GM12878 (cell line): ENCODE measurements at places on chromosomes 5 and 9.

- DNase-seq = no peak
Observed at GRCh38 chr5:53730943-53731342, 170.5 kb downstream of the NDUFS4 start.

DNA sequence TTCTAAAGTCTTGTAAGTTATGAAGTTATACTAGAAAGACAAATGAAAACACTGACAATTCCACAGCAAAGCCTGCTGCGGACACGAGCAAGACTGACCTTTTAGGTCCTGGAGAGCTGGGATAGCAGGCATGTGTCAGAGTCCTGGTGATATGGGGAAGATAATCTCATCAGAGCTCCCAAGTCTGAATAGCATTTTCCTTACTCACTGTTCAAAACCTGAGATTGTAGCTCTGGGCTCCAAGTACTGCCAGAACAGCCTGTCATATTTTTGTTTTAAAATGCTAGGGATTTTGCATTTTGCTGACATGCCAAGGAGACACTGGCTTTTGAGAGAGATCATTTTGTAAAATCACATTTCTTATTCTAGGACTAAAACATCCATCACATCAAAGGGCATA is 90.1 kb downstream of the DRD1 start:
- DNase-seq = no peak

GRCh38 chr5:29795096-29795652 is 1398.3 kb upstream of the CDH6 start:
- no peak for DNase-seq

GRCh38 chr9:117777823-117778222 is 73.6 kb downstream of the TLR4 start:
- peak; percentile 9 for DNase-seq

DNA sequence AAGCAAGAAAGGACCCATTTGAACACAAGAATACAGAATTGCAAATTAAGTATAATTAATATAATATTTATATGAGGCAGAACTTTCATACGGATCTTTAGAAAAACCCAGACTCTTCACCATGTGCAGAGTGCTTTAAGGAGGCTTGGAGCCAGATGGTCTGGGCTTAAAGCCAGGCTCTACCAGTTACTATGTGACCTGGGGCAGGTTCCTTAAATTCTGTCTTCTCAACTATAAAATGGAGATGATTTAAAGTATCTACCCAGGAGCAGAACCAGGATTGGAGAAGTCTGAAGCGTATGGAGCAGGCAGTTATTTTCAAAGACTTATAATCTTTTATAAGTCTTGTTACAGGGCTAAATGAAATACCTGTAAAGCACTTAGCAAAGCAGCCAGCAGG is 202.1 kb downstream of the TSSK1B start:
- no peak for DNase-seq

DNA sequence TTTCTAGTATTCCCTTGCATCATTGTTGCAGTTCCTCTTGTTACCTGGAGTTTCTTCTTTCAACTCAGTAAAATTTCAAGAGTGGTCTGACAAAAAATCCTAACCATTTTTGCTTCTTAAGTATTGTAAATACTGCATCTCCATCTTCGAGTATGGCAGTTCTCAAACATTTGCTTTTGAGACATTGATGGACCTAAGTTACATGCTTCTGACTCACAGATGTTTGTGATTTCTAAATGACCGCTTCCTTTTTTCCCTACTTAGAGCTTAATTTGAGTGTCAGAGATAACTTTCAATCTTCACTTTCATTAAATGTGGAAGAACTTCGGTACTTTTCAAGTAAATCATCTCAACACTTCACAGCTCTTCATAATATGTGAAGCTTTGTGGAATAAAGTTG is 4.2 kb downstream of the UHRF2 start:
- no peak for DNase-seq

DNA sequence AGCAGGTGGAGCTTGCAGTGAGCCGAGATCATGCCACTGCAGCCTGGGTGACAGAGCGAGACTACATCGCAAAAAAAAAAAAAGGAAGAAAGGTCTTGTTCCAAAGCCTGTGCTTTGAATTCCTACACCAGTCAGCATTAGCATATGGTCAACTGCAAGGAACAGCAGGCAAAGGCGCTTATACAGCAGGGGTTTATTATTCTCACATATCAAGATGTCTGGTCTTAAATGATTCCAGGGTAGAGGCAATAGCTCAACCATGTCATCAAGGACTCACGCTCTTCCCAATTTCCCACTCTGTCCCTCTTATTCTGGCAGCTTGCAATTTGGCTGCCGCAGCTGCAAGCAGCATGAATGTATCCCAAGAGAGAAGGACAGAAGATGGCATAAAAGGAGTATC is 28.6 kb upstream of the HRH2 start:
- no peak for DNase-seq

DNA sequence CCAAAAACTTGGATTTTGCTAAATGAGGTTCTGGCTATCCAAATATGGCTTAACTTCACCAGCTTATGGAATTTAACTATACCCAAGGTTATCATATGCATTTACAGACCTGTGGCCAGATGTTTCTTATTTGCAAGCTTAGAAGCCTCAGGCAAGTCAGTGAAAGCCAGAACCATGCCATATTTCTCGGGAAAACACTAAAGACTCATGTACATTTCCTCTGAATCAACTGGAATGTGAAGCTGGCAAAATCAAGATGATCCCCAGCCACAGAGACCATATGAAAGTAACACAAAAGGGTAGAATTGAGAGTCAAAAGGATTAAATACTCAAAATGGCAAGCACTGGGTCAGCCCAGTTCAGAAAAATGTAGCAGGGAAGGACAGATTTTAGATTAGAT is 76.4 kb upstream of the SLC1A1 start:
- no peak for DNase-seq

GRCh38 chr9:23492126-23493002 is 333.7 kb downstream of the ELAVL2 start:
- DNase-seq = no peak

DNA sequence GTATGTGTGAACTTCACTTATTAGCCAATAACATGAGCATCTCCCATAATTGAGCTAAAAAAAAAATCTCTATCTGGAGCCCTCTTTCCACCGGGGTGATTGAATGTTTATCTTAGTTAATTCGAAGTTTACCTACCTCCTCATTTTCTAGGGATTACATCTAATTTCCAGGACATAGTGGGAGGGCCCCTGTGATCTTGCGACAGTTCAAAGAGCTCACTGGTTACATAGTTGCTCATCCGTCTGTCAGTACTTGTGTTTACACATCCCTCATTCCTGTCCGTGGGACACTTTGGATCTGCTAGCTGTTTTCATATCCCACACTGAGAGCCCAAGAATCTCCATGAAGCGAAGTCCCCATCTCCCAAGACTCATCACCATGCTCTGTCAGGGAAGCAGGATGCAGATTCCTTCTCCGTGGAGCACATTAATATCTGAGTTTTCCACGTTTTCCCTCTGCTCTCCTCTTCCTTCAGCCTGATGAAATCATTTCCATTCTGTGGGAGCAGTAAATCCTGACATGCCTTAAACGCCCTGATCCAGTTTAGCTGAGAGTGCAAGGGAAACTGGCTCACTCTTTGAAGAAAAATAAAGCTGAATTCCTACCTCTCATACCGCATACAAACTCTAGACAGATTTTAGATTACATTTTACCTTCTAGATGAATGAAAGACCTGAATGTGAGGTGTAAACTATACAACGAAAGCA is 10.2 kb upstream of the SFXN1 start:
- DNase-seq = no peak

- DNase-seq = no peak
Observed at GRCh38 chr5:68285851-68286611, 70.5 kb downstream of the PIK3R1 start.

DNA sequence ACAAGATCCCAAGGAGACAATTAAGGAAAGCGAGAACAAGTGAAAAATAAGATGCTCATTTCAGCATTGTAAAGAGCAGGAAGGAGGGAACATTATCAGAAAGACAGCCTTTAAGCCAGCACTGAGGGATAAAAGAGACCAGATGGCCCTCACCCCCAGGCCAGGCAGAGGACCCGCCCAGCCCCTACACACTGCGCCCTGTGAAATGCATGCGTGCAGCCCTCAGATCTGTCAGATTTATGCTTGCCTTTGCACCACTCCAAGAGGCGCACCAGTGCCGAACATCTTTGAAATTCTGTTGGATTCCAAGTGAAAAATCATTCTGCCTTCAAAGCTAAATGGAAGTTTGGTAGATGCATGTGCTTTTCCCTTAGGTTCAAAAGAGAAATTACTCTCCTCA is 378.0 kb downstream of the MLLT3 start:
- DNase-seq = no peak

GRCh38 chr5:79285833-79286232 is 49.9 kb downstream of the JMY start:
- no peak for DNase-seq

GRCh38 chr9:110828264-110828663 is 159.7 kb downstream of the MUSK start:
- no peak for DNase-seq

DNA sequence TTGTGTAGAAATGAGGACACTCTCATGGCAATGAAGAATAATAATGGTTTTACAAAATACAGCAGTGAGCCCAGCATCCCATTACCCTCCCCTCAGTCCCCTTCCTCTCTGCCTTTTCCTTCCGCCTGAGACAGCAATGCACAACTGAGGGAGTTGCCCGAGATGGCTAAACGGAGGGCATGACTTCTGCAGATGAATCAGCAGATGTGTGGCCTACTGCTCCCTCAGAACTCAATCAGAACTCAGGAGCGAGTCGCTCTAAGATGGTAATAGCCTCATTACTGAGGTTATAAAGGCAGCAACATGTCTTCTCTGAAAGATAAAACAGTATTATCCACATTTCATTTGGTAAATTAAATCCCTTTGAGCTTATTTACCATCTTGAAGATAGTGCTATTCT is 326.6 kb downstream of the ENC1 start:
- no peak for DNase-seq

DNA sequence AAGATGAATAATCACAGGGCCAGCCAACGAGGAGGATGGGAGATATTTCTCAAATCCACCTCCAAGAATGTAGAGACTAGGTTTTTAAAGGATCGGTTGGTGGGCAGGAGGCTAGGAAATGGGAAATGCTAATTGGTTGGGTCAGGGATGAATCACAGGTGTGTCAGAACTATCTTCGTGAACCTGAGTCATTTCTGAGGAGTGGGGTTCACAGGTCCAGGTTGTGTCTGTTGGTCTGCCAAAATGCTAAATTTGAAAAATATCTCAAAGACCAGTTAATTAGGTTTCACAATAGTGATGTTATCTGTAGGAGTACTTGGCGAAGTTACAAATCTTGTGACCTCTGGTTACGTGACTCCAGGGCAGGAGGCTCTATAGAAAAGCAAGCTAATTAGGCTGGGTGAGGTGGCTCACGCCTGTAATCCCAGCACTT is 2.6 kb upstream of the PLAA start:
- no peak for DNase-seq

GRCh38 chr5:54171645-54172384 is 138.6 kb downstream of the ARL15 start:
- DNase-seq = no peak

DNA sequence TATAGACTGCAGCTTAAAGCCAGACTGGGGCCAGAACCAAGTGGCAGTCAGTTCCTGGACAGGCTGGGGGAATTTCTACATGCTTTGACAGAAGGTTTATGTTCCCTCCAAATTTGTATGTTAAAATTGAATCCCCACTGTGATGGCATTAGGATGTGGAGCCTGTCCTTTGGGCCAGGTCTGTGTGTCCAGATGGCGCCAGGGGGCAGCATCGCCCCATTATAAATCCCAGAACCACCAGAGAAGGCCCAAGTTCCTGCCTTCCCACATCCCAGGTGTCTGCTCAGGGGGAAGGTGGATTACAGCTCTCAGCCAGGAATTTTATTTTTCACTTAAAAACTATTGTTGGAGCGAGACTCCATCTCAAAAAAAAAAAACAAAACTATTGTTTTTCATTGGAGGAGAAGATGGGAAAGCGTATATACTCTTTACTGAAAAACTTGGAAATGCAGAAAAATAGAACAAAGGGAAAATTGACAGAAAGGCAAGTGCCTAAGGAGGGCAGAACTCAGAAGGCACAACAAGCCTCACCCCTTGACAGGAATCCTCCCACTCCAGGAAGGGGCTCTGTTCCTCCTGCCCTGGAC is 5.0 kb downstream of the IL3 start:
- peak; percentile 8 for DNase-seq

- DNase-seq = no peak
Observed at GRCh38 chr5:114686356-114686755, 324.5 kb downstream of the KCNN2 start.

- no peak for DNase-seq
Observed at GRCh38 chr5:24112420-24112819, 532.4 kb downstream of the CDH10 start.

- DNase-seq = no peak
Observed at GRCh38 chr5:174221436-174221835, 175.9 kb downstream of the NSG2 start.

DNA sequence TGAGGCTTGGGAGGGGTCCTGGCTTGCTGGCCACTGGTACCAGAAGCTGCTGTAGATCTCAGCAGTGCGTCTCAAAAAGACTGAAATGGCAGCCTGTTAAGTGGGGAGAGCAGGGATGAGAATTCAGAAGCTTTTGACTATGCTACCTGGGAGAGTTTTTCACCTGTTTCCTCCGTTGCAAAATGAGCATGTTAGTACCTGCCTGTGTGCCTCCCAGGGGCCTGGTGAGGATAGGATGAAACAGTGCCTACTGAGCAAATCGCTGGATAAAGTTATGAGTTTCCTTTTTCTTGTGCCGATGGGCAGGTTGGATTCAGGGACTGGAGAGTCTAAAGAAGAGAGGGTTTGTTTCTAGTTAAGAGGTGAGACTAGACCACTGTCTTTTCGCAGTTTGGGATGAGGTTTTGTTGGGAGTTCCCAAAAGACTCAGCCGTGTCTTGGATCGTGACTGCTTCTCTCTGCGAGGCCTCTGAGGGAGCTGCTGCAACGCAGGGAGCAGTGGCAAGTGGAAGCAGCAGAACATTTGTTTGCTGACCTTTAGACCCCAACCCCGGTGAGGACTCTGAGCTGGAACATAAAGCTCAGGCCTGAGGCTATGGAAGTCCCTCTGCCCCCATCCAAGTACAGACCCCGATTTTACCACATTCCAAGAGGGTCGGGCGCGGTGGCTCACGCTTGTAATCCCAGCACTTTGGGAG is 1.4 kb downstream of the RALGPS1 start:
- no peak for DNase-seq
